ENCODE measurements at places on chromosomes 2 and 18.

GRCh38 chr18:51321696-51322095 is 124.2 kb upstream of the MEX3C start:
- no peak for DNase-seq

GRCh38 chr18:25279961-25280360 is 72.0 kb downstream of the ZNF521 start:
- no peak for DNase-seq

- no peak for DNase-seq
Measured at GRCh38 chr18:48990481-48991318, 39.9 kb upstream of the SMAD7 start.

DNA sequence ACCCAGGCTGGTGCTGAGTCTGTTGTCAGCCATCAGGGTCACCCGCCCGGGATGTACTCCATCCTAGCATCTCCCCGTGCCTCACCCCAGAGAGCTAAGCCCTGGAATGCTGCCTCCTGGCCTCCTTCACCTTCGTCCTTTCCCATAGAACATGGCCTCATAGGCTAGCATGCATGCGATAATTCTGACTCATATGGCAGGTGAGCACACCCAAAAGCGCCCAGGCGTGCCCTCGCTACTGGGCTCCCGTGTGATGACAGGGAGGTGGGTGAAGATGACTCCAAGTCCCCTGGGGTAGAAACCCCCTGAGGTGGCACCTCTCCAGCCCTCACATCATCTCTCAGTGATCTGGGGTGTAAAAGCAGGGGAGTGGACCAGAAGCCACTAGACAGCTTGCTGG is 7.3 kb downstream of the SPR start:
- no peak for DNase-seq

- DNase-seq, result no peak
Measured at GRCh38 chr2:222442665-222443064, 18.3 kb downstream of the SGPP2 start.
